Activated CD4-positive, alpha-beta T cell treated with anti-CD3 and anti-CD28 coated beads, Interleukin-2, amount 50 U/mL, for 4 hours (primary cell): ENCODE measurements at places on chromosomes 1 and 21.

DNA sequence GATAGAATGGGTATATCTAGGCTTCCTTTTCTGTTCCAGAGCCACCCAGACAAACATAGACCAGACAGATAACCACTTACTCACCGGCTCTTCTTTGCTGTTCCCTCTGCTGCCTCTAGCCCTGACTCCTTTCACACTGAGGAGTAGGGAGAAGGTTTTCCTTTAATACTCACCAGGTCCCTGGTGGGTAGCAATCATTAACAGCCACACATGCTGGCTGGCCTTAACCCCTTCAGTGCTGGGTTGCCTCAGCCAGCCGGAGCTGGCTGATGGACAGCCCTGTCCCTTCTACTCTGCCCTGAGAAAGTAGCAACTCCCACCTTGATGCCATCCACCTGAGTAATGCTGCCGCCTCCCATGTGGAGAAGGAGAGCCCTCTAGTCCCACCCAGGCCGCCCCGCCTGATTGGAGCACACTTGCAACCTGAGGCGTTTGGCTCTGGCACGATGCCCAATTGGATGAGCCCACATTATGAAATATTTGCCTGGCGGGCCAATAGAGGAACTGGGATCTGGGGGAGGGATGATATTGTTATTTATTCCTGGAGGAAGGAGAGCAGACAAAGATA, 71.6 kb downstream of the PLEKHA6 start:
- DNase-seq, result no peak

DNA sequence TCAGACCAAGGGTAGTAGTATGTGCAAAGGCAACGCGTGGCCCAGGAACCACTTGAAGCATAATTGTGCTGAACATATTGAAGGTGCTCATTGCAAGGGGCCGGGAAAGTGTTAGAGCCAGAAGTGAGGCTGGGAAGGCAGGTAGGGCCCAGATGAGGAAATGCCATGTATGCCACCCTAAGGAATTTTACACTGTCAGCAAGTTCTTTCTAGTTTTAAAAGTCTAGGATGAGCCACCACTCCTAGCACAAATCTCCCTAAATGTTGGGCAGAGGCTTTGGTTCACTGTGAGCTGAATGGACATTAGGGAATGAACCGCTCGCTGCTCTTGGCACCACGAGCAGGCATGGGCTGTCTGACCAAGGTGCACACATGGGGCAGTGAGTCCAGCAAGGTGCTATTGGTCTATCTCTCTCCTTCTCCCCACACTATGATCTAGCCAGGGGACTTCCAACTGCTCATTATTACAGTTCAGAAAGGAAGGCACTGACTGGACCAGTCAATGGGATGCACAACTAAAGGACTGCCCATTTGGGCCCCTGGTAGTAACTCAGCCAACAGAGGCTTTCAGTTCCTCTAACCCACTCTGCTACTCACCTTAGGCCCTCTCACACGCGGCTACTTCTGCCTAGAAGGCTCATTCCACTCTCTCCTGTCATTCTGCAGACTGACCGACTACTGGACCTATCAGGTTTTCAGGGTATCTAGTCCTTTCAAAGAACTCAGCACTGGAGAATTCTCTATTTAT, 2.0 kb downstream of the KANK4 start:
- DNase-seq, result no peak

- DNase-seq, result no peak
Observed at GRCh38 chr1:113912594-113913311, 7.6 kb downstream of the DCLRE1B start.

DNA sequence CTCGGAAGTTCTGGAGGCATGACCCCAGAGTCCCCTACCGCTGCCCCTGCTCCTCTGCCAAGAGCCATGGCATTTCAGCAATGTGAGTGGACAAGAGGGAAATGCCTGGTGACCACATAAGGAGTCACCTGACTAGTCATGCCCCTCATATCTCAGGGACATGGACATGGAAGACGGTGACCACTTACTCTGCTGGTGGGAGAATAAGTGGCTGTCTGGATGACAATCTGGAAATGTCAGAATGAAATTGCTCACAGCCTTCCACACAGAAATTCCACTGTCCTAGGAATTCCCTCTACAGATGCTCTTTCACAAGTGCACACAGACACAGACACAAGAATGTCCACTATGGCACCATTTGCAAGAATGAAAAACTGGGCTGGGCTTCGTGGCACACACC, 24.3 kb upstream of the PLEKHG5 start:
- no peak for DNase-seq

DNA sequence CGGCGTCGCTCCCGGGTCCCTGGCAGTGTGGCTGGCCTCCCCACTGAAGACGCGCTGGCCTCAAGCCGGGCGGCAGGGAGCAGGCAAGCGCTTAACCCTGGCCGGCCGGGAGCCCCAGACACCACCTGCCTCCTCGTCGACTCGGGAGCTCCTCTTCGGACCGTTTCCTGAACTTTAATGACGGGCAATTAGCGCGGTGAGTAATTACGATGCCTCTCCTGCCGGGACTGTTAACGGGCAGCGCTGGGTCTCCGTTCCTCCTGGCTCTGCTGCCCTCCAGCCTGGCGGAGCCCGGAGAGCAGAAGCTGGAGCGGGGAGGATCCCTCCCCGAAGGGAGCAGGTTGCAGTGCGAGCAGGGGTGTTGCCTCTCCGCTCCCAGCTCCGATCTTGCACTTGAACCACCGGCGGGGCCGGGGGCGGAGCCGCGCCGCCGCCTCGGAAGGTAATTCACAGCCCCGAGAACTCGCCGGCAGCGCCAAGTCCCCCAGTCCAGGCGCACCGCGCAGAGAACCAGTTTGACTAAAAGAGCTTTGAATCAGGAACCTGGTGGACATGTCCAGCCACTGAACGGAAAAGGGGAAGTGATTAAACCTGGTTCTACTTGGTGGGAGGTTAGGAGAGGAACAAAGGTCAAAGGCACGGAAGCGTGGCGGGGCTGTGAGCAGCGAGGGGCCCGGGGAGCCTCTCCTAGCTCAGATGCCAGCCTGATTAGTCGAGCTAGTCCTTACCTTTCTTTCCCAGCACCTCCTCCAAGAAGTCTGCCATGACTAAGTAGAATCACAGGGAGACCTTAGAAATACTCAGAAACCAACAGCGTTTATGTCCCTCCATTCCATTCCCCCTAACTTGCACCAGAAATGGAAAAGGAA, 18.3 kb upstream of the PLEKHA6 start:
- DNase-seq, result peak; percentile 38

DNA sequence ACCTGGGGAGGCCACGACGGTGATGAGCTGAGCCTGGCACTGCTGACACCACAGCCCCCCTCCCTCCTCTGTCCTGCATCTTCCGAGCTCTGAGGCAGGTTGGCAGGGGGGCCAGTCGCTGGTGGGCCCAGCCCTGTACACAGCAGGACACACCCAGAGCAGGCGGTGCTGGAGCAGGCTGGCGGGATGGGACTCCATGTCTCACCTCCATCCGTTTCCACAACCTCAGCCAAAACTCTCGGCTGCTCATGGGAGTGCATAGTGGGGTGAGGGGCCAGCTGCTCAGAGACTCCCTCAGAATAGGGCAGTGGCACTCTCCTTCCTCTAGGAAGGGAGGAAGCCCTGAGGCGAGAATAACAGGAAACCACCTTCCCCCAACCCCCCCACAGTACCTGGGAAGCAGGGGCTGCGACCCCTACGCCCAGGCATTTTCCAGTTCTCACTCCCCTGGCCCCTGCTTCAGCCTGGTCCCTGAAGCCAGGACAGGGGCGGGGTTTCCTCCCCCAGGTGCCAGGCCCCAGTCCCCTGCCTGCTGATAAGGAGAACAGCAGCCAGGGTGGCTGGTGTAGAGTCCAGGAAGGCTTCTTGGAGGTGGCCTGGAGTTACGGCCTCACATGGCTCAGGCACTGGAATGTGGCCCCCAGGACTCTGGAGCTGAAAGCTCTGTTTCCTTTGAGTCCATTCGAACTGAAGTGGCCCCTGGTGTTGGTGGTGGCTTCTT, 3.2 kb upstream of the IBA57 start:
- no peak for DNase-seq

DNA sequence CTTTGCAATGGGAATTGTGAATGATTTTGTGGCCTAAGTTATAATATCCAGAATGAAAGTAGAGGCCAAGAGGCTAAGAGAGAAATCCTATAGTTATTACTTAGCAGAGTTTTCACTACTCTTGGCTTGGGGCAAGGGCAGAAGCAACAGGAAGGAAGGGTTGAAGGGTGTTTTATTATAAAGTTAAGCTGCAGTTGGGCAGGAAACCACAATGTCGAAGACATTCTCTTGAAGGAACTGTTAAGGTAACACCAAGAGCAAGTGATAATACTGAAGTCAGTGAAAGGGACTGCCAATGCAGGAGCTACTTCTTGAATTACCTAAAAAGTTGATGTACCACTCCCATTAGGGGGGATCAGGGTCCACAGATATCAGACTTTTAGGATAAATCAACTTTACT, 8.3 kb downstream of the XCL2 start:
- no peak for DNase-seq

GRCh38 chr1:97010566-97011264, 289.1 kb downstream of the PTBP2 start:
- no peak for DNase-seq

- no peak for DNase-seq
Observed at GRCh38 chr1:101291562-101292380, 55.0 kb downstream of the S1PR1 start.

DNA sequence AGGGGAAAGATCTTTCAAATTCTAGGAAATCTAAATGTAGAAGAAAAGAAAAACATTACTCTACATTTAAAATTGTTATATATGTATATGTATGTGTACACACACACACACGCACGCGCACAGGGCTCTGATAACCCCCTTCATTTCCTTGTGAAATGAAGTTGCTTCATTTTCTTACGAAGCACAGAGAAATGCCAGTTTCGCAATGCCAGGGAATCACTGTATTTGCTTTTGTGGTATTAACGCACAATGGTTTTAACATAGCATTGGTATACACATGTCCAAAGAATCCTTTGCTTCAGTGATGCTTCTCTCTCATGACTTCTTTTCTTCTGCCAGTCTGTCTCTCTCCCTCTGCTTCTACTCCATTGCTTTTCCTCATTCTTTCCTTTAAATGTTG, 8.4 kb upstream of the DDAH1 start:
- no peak for DNase-seq

GRCh38 chr1:169486281-169487051, 722 bp upstream of the SLC19A2 start:
- no peak for DNase-seq

DNA sequence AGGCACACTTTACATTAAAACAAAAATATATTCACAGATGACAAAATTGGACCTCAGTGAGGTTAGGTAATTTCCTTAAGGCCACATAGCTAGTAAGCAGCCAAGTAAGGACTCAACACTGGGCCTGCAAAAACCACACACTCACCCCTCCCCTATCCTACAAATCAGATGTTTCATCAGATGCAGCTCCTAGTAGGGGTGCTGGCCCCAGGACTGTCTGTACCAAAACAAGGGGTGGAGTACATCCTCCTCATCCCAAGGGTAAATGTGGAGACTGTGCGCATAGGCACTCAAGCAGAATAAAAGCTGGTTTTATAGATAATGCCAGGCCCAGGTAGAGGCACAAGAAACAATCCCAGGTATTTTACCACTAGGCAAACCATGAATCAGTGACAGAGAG, 25.7 kb downstream of the URB1 start:
- no peak for DNase-seq

- DNase-seq, result no peak
Observed at GRCh38 chr1:155978973-155979429, 654 bp upstream of the ARHGEF2 start.

DNA sequence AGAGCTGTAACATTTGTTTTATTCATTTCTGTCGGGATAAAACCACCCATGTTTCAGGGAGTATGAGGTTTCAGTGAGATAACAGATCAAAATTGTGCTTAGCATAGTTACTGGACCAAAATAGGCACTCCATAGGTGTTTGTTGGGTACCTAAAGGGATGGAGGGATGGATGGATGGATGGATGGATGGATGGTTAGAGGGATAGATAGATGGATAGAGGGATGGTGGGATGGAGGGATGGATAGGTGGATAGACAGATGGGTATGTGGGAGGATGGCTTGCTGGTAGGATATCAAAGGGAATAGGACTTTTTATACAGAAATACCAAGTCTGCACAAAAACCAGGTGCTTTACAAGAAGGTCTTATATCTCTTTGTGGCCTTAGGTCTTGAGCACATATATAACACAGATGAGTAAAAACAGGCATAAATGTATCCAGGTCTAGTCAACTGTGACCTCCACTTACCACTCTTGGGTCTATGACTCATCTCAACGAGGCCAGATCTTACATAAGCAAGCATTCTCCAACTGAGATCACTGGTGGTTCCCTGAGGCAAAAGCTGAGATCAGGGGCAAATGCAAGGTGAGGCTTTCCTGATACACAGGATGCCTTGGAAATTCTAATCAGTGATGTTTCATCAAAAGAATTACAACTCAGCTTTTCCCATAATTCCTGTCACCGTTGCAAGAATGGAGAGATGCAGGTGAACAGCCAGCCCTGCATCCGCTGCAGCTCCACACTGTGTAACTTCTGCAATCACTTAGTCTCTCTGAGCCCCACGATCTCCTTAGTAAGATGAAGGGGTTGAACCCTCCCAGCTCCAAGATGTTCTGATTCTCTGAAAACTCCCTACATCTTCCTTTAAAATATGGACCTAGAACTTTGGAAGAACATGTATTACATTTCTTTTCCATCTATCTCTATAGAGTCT, 32.0 kb downstream of the PTAFR start:
- no peak for DNase-seq

- no peak for DNase-seq
Observed at GRCh38 chr21:45211661-45212060, 76.0 kb downstream of the POFUT2 start.

DNA sequence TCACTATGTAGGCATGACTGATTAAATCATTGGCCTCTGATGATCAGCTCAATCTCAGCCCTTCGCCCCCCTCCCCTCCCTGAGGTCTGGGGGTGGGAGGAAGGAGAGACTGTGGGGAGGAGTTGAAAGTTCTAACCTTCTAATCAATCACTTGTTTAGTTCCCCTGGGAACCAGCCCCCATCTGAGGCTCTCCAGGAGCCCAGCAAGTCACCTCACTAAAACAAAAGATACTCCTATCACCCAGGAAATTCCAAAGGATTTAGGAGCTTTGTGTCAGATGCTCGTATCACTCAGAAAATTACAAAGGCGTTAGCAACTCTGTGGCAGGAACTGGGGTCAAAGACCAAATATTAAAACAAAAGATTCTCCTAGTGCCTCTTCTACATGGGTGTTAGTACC, 21.6 kb downstream of the SYF2 start:
- DNase-seq, result no peak

- DNase-seq, result no peak
Observed at GRCh38 chr1:222777977-222778376, 36.9 kb upstream of the DISP1 start.

DNA sequence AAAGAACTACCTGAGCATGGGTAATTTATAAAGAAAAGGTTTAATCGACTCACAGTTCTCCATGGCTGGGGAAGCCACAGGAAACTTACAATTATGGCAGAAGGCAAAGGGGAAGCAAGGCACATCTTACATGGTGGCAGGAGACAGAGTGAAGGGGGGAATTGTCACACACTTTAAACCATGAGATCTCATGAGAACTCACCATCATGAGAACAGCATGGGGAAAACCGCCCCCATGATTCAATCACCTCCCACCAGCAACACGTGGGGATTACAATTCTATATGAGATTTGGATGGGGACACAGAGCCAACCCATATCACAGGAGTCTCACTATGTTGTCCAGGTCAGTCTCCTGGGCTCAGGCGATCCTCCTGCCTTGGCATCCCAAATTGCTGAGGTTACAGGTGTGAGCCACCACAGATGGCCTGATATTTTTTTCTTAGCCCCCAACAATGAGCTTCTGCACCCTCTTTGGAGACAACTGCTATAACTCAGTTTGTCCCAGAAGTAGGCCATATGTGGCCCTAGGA, 22.5 kb upstream of the MORC3 start:
- DNase-seq, result no peak
